ENCODE measurements at places on chromosomes 6 and 20. TPM values are rescaled to one million over a fixed set of nuclear protein-coding genes. Genes with fewer than 3 reads are reported as not detected.

The FAM162B gene
- total RNA-seq, result not detected

The POPDC3 gene
- total RNA-seq, result not detected

The ADGB gene
- total RNA-seq, result 0.22 TPM

The FOXS1 gene
- not detected for total RNA-seq

DNA sequence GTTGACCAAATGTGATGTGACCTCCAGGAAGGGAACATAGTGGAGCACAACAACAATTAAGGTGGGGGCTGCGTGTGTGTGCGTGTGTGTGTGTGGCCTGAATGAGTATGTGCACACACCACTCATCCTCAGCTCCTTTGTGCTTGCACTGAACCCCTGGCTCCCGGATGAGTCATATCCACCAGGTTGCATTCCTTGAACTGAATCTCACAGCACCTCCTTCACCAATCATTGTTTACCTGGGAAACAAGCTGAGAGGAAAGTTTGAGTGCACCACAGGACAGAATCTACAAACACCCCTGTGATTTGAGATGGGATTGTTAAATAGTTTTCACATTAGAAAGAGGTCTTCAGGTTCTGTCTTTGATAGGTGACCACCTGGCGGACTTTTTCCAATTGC is 33.7 kb upstream of the GPR6 start:
- H3K36me3 ChIP-seq, result no peaks in the 10 kb centered on the region
- H3K27me3 ChIP-seq, result no peaks in the 10 kb centered on the region
- no peak overlapping the region for H3K27ac ChIP-seq
- no peak overlapping the region for H3K4me3 ChIP-seq
- no peaks in the 10 kb centered on the region for H3K4me1 ChIP-seq

- DNase-seq, result no peak
- no peaks in the 10 kb centered on the region for H3K27me3 ChIP-seq
- H3K36me3 ChIP-seq, result no peaks in the 10 kb centered on the region
- H3K4me3 ChIP-seq, result no peak overlapping the region
These were observed 120.6 kb downstream of the MMUT start for GRCh38 chr6:49342410-49342809.

- H3K36me3 ChIP-seq, result peaks cover 9% of the 10 kb centered on the region
- H3K27me3 ChIP-seq, result no peaks in the 10 kb centered on the region
- H3K4me1 ChIP-seq, result peaks cover 15% of the 10 kb centered on the region
- no peak for DNase-seq
These were observed 21.2 kb downstream of the NEDD9 start for GRCh38 chr6:11211254-11211653.

- no peaks in the 10 kb centered on the region for H3K4me1 ChIP-seq
- H3K27ac ChIP-seq, result no peak overlapping the region
- DNase-seq, result no peak
- no peaks in the 10 kb centered on the region for H3K27me3 ChIP-seq
These were observed 69.3 kb downstream of the ALDH8A1 start for GRCh38 chr6:134880487-134881190.
